Epithelial cell of esophagus (primary cell): ENCODE measurements at places on chromosomes 6 and 20.
A peak's percentile ranks its signal among the peaks of the same experiment; 100 is the strongest.

GRCh38 chr6:131764350-131764749, 43.5 kb upstream of the ENPP1 start:
- DNase-seq, result peak; percentile 32

GRCh38 chr6:168699631-168700295, 258.8 kb downstream of the SMOC2 start:
- no peak for DNase-seq

GRCh38 chr6:52286798-52287432, 2.4 kb upstream of the MCM3 start:
- DNase-seq, result peak; percentile 76

- DNase-seq, result no peak
Measured at GRCh38 chr20:9122571-9122970, 53.7 kb downstream of the PLCB4 start.

DNA sequence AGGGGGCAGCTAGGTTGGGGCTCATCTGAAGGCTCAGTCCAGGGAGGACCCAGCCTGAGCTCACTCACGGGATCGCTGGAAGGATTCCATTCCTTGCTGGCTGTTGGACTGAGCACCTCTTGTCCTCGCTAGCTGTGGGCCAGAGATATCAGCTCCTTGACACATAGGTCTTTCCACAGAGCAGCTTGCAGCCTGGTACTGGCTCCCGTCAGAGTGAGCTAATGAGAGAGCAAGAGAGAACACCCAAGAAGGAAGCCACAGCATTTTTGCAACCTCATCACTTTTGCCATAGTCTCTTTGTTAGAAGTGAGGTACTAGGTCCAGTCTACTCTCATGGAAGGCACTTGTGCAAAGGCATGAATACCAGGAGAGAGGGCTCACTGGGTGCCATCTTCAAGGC, 179.9 kb downstream of the CDC5L start:
- DNase-seq, result no peak

DNA sequence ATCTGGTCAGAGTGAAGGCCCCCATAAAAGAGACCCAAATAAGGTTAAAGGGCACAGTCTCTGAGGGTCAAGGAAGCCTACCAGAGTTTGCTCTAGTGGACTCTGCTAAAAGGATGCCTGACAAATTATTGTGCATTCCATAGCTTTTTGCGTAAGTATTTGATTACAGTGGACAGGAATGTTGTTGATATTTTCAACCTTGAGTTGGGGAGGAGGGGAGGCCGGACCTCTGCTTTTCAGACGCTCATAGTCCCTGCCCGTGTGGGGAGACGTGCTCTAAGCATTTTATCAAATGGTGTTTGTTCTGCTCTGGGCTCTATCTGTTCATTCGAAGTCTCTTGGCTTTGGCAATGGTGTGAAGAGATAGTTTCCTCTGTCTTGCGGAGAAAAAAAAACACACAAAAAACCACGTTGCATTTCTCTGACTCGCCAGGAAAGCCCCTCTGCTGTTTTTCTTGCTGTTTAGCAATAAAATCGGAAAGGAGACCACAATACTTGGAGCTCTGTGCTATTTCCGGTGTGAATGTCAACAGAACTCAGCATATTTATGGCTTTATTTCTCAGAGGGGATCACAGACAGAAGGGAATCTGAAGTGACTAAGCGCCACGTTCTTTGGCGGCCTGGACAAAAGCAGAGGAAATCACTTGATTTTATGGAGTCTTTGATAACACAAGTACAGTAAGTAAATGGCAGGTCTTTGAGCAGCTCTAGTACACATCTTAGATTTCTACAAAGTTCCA, 159.8 kb downstream of the ZFP64 start:
- no peak for DNase-seq

DNA sequence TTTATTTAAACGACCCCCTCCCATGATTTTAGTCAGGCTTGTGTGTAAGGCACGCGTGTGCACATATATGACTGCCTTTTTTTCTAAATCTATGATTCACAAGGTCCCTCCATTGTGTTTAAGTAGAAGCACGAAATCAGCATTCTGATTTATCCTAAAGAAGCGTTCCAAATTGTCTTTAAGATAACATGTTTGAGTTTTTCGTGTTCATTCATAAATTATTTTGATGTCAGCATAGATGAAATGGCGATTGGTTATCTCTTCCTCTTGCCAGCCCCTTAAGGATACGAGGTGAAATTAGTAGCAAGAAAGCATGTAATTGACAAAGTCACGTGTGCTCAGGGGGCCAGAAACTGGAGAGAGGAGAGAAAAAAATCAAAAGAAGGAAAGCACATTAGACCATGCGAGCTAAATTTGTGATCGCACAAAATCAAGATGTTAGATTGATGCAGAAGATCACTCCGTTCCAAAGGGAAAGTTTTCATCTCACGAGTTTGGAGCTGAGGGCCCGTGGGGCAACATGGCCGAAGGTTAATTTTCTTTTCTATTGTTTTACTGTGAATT, at the start of gene LIN28B:
LIN28B (plus strand) TSS at position 377 of the 564 bp plus-strand sequence; CDS start at position 521, 144 bp downstream.
- no peak for DNase-seq

DNA sequence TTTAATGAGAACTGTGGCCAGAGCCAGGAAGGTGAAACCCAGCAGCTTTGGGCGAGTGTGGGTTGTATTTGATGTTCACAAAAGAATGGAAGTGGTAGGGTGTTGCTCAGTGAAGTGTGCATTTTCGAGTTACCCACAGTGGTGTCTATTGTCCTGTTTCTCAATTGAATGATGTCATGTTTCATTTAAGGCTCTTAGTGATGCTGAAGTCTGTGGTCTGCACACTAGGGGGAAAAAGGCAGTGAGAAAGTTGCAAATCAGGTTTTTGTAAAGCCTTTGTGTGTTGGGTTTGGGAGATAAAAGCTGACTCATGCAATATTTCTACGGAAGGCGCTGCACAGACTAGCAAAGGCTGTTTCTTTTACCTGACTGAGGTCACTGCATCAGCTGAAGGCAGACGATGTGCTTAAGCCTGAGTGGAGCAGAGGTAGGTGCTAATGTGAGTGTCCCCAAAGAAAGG, 121.1 kb downstream of the PLEKHG1 start:
- peak; percentile 88 for DNase-seq

- DNase-seq, result peak; percentile 87
Measured at GRCh38 chr20:32040142-32040953, 11.7 kb upstream of the HCK start.

GRCh38 chr6:139482287-139482686, 107.8 kb upstream of the CITED2 start:
- DNase-seq, result no peak

- DNase-seq, result no peak
Measured at GRCh38 chr20:54625497-54625896, 150.1 kb downstream of the DOK5 start.

DNA sequence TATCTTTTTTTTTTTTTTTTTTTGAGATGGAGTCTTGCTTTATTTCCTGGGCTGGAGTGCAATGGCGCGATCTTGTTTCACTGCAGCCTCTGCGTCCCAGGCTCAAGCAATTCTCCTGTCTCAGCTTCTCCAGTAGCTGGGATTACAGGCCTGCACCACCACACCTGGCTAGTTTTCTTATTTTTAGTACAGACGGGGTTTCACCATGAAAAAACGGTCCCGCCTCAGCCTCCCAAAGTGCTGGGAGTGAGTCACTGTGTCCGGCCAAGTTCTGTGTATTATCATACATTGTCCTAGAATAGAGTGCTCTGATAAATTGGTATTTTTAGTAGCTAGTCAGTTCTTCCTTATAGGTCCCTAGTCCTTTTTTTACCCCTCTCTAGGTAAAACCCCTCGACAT, 2.8 kb downstream of the SNRPC start:
- no peak for DNase-seq

GRCh38 chr20:38889792-38890496, 36.3 kb upstream of the FAM83D start:
- no peak for DNase-seq

DNA sequence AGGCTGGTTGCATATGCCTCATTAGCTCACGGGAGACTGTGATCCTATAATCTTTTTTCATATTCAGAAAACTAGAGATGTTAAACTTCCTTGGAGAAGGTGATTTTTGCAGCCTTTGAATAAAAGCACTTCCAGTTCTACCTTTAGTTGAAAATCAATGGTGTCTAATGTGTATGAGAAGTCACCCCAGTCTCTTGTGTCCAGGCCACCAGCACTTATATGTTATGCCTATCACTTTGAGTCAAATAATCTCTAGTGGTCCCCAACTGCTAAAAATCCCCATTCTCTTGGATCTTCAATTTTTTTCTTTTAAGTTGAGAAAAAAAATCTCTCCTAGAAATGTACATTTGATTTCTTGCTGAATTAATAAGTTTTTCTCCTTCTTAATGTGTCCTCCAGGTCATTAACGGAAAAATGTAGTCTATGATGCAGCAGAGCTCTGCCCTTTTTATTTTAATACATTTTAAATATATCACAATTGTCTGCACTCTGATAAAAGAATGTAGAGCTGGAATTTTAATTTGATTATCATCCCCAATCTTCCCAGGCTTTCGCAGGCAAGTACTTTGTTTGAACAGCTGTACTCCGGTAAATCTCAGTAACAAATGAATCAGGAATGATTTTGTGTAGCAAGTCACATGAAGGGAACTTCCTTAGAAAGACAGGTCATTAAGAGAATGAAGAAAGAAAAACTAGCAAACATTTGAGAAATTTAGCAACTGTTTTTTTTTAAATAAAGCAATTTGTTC, 147.0 kb downstream of the SOX4 start:
- peak; percentile 44 for DNase-seq

- no peak for DNase-seq
Measured at GRCh38 chr6:108904741-108905140, 56.5 kb downstream of the ARMC2 start.

DNA sequence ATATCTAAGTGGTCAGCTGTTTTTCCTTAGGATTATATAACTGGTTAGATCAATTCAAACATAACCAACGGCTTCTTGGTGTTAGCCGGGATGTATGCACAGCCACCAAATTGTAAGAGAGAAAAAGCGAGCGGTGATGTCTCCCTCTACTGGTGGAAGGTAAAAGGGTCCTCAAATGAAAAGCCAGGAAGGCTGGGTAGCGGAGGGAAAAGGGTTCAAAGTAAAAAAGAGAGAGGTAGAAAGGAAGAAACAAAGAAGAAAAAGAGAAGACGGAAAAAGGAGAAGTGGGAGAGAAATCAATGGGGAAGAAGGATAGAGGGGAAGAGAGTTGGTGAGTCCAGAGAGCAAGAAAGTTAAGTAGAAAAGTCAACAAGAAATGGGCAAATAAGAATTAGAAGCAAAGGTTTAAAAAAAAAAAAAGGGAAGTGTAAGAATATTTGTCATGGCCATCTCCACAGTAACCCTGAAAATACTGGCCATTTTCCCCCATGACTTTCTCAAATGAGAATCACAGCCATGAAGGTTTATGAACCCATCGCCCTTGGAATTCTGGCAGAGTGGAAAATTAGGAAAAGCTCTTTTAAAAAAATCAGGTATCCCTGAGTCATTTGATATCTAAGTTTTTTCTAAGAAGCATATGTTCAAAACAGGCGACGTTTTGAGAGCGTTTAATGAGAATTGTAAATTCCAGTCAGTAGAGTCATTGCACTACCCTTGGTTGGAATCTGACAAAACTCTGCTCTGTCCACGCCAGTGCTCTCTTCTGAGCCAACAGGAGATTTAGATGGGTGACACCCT, 155.6 kb upstream of the SNX9 start:
- peak; percentile 63 for DNase-seq

DNA sequence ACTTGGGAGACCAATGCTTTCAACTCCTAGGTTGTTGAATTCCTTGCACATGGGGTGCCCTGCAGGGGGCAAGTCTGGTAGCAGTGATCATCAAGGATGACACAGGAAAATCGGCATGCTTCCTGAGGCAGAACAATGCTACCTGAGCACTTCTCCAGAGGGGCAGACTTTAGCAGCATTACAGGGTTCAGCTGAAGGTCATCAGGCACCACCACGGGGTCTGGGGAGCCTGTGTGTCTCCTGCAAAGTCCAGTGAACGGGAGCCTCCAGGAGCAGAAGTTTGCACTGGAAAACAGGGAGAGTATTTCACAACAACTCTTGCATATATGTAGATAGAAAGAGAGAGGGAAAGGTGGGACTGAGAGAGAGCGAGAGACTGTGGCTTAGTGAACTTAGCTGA, 10.2 kb downstream of the VSX1 start:
- DNase-seq, result no peak

DNA sequence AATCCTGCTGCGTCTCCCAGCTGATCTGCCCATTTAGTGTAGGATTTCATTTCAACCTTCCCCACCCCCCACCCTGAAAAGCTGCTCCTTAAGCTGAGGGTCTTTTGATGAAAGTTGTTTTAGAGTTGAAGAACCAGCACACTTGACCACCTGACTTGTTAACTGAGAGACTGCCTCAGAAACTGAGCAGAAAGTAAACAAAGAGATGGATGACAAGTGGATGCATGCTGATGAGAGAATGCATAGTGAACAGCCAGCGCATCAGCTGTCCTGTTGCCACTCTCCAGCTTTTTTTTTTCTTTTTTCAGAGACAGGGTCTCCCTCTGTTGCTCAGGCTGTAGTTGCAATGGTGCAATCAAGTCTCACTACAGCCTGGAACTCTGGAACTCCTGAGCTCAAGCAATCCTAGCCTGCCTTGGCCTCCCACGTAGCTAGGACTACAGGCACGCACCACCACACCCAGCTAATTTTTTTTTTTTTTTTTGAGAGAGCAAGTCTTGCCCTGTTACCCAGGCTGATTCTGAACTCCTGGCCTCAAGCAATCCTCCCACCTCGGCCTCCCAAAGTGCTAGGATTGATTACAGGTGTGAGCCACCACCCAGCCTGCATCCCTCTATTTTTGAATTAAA, 9.5 kb downstream of the RPL10A start:
- peak; percentile 28 for DNase-seq

- peak; percentile 63 for DNase-seq
Measured at GRCh38 chr20:50837532-50838321, 42.9 kb downstream of the BCAS4 start.

GRCh38 chr20:3101737-3102574, 17.4 kb upstream of the AVP start:
- no peak for DNase-seq

DNA sequence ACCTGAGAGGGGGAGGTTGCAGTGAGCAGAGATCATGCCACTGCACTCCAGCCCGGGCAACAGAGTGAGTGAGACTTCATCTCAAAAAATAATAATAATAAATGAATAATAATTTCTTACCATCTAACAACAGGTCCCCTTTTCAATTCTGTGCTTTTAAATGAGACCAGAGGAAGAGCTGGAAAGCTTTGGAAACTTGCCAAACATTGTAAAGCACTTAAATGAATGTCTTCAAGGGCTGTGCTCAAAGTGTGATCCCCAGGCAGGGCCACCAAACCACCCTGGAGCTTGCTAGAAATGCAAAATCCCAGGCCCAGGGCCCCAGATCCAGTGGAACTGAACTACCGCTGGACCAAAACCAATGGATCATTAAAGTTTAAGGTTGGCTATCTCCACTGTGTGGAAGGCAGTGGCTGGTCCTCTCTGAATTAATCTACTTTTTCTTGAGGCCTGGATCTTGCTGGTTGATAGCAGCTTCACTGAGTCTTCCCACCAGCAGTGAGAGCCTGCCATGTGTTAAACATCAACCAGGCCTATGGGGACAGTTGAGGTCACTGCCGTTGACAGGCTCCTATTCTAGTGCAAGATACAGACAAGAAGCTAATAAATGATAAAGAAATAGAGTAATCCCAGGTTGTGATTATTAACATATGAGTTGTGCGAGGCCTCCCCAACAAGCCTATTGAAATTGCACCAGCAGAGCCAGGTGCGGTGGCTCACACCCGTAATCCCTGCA, 23.7 kb upstream of the TFAP2C start:
- no peak for DNase-seq

- no peak for DNase-seq
Measured at GRCh38 chr20:13221313-13221672, 219 bp downstream of the ISM1 start.

GRCh38 chr6:139277161-139277560, 14.6 kb downstream of the TXLNB start:
- DNase-seq, result no peak
